Stimulated activated CD4-positive, alpha-beta T cell treated with anti-CD3 and anti-CD28 coated beads, Interleukin-4, amount 100 ng/mL, for 48 hours (primary cell): ENCODE measurements at places on chromosomes 2 and 18.

DNA sequence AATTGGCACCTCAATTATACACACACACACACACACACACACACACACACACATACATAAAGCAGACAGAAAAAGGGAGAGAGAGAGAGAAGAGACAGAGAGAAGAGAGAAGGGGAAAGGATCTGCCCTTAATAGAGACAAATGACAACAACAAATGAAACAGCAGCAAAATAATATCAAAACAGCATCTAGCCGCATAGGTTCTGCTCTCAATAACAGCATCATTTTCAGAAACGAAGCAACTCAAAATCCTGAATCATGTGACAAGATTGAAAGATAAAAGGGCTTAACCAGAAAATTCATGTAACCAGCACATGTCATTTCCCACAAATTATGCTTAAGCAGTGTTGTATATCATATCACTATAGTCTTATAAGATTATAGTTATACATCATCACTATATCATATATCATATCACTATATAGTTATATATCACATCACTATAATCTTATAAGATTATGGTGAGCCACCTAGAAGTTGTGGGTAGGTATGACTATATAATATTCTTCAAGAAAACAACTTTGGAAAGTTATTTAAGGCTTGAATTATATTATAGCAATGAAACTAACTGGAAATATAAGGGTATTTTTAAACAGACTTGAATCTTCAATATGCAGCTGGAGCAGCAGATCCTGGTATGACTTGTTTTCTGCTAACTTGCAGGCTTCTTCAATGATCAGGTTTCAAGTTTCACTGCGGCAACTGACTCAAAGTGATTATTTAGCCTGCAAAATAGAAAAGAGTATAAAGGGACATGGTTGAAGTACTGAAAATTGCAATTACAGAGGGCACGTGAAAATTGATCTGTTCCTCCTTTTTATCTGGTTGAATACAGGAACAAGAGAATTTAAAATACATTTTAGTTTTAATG is 16.1 kb upstream of the VPS54 start:
- no peak for DNase-seq

GRCh38 chr2:73300926-73301325 is 7.6 kb upstream of the EGR4 start:
- DNase-seq = no peak

DNA sequence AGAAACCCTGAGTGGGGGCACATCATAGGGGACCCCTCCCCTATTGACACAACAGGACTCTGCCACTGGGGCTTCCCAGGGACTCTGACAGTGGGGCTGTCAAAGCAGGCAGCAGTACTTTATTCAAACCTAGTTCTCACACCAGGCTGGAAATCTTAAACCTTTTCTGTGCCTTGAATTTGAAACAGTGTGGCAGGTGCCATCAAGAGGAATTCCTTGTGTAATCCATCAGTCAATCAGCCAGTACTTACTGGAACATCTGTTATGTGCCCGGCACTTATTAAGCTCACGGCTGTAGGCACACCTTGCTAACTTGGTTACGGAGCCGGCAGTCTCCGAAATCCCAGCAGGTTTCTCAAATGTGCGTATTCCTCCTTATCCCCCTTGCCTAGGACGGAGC is 12.0 kb downstream of the GLI2 start:
- no peak for DNase-seq

DNA sequence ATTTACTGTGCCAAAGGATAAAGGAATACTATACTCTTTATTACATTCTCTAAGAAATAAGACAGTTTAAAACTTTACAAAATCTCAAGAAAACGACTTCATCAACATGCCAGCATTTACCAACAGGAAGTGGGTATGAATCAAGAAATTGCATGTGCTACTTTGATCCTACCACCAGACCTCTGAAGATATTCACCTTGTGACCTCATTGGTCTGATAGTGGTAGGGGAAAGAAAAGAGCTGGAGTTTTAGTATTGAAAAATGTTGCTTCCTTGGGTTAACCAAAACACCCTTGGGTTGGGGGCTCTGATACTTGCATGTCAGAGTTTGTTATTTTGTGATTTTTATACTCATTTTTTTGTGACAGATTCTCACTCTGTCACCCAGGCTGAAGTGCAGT is 84.1 kb upstream of the LPIN2 start:
- no peak for DNase-seq

DNA sequence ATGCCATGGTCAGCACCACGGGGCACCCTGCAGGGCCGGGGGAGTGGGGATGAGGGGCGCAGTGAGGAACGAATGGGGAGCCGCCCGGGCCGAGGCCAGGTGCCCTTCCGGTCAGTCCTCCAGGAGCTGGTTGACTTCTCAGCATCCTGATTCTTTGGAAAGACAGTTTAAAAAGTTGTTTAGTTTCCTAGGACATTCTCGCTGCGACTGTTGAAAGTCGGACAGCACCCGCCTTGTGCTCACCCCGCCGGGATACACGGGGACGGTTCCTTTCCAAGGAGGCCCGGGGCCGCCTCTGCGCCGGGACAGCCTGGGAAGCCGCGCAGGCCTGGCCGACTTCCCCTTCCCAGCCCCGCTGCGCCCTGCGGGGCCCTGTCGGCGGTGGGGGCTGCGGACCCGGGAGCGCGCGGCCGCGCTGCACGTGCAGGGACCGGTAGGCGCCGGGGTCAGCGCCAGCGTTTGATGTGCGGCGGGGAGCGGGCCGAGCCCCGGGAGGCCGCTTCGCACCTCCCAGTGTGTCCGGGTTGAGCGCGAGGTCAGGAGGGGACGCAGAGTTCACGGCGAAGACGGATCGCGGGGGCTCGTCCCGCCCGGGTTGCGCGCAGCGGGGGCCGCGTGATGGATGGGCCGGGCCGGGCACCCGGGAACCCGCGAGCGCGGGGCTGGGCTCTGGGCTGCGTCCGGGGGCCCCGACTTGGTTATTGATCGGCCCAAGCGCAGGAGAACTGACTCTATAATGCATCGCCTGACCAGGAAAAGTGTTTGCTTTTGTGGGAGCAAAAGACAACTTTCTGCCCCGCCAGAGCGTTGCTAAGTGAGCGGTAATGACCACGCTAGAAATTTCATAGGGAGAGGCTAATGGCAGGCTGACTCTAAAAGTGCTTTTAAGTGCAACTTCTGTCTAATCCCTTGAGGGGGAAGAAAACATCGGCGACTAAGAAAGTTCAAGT is 28.0 kb upstream of the SMIM21 start:
- peak; percentile 3 for DNase-seq

DNA sequence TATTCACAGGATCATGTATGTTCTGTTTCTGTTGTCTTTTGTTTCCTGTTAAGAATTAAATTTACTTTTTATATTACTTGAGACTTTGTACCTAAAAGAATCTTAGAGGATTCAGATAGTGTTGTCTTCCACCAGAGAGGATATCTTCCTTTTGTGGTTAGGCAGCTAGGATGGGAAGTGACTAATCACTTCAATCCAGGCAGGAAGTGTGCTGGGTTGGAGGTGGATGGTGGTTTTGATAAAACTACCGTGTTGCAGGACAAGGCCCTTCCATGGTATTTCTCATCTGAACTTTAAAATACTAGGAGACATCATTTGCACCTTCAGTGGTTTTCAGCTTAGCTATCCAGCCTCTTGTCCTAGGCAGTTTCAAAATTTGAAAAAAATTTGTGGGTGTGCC is 728.6 kb upstream of the CDH2 start:
- DNase-seq = no peak

GRCh38 chr2:126934809-126935208 is 36.1 kb downstream of the TEX51 start:
- no peak for DNase-seq

DNA sequence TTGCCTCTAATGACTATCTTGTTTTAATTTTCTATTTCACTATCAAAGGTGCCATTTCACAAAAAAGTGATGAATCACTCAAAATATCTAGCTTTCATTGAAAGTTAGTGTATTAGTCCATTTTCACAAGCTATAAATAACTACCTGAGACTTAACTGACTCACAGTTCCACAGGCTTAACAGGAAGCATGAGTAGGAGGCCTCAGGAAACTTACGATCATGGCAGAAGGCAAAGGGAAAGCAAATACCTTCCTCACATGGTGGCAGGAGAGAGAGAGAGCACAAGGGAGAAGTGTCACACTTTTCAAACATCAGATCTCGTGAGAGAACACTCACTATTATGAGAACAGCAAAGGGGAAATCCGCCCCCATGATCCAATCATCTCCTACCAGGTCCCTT is 1220.4 kb upstream of the ZEB2 start:
- no peak for DNase-seq

DNA sequence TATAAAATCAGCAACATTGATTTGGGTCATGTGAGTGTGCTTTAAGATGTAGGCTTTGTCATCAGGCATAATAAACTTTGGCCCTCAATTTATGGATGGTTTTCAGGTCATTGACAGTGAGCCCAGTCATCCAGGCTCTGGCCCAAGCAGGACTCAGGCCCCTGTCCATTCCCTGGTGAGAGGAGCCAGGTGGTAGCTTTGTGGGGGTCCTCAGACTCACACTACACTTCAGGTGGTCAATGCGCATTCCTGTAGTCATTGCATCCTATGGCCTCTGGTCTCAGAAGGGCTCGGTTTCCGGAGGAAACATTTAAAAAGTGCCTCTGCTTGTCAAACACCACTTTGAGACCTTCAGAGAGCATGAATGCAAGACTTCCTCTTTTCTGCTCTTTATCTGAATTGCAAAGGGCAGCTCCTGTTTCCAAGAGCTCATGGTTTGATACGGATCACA is 20.2 kb downstream of the LGALSL start:
- DNase-seq = no peak
